ENCODE measurements at places on chromosomes 13 and 19.

GRCh38 chr13:95023405-95023804 is 277.8 kb downstream of the ABCC4 start:
- DNase-seq, result no peak

DNA sequence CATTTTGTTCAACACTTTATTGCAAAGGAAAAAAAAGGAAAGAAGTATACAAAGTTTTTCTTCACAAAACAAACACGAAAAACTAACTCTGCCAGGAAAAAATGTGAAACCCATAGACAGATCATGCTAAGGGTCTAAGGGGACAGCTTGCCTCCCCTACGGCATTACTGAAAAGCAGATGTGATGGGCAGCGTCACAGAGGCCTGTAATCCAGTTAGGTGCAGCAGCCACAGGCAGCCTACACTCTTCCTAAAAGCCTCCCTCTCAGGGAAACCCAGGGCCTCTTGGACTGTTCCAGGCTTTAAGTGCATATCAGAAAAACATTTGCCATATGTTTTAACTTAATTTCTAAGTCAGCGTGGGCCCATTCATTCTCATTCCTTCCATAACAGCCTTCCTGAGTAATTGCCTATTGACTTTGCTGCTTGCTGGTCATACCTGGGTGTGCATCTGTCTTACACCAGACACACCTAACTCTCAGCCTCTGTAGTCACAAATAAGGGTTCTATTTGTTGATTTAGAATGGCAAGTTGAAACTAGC is 135.7 kb upstream of the SERP2 start:
- DNase-seq, result no peak

DNA sequence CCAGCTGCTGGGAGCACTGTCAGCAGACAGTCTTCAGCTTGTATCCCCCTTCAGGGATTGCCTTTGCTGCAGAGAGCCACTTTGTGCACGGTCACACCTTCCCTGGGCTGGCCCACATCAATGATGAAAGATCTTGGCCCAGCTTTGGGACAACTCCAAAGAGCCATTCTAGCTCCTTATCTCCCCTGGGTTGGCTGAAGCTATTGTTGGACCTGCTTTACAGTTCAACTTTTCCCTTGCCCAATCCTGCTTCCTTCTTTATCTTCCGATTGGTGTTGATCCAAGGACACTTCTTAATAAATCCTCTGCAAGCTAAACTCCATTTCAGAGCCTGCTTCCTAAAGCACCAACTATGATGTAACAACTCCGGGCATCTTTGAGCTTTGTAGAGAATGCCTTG is 466.4 kb downstream of the KLF12 start:
- no peak for DNase-seq

DNA sequence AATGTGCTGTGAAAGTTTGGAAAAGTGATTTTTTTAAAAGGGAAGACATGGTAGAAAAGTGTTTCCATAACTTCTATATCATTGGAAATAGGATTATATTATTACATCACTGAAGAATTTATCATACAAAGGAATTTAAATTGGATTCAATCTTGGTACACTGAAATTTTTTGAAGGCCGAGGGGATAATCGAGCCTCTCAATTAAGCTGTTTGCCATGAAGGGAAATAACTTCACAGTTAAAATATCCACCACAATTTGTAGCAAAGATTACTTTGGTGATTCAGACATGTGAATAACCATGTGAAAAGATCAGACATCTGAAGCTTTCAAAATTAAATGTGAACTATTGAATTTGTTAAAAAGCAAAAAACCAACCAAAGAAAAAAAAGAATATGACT is 215.3 kb downstream of the KLF5 start:
- DNase-seq, result no peak

- no peak for DNase-seq
Measured at GRCh38 chr19:41919948-41920712, 8.1 kb downstream of the ERFL start.

DNA sequence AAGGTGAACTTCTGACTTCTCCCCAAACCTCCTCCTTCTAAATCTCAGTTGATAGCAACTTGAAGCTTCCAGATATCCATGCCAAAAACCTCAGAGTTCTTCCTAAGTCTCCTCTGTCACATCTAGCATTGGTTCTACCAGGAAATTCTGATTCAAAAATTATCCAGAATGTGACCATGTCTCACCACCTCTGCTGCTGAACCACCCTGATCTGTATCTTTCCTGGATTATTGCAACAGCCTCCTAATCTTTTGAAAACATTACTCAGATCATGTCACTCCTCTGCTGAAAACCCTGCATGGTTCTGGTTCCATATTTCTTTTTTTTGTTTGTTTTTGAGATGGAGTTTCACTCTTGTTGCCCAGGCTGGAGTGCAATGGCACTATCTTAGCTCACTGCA is 78.7 kb upstream of the TNFSF11 start:
- no peak for DNase-seq

DNA sequence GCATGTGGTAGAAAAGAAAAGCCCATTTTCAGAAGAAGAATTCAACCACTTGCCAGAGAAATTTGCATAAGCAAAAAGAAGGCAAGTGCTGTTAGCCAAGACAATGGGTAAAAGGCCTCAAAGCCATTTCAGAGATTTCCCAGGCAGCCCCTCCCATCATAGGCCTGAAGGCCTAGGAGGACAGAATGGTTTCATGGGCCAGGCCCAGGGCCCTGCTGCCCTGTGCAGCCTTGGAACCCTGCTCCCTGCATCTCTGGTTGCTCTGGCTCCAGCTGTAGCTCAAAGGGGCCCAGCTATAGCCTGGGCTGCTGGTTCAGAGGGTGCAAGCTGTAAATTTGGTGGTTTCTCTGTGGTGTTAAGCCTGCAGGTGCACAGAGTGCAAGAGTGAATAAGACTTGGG is 212.8 kb downstream of the EFNB2 start:
- no peak for DNase-seq

DNA sequence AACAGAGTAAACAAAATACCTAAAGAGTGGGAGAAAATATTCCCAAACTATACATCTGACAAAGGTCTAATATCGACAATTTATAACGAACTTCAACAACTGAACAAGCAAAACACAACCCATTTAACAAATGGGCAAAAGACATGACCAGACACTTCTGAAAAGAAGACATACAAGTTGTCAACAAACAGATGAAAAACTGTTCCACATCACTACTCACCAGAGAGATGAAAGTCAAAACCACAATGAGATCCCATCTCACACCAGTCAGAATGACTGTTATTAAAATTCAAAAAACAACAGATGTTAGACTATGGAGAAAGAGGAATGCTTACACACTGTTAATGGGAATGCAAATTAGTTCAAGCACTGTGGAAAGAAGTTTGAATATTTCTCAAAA is 233.8 kb upstream of the EDNRB start:
- DNase-seq, result no peak

- no peak for DNase-seq
Measured at GRCh38 chr19:5472286-5472685, 17.1 kb downstream of the ZNRF4 start.

DNA sequence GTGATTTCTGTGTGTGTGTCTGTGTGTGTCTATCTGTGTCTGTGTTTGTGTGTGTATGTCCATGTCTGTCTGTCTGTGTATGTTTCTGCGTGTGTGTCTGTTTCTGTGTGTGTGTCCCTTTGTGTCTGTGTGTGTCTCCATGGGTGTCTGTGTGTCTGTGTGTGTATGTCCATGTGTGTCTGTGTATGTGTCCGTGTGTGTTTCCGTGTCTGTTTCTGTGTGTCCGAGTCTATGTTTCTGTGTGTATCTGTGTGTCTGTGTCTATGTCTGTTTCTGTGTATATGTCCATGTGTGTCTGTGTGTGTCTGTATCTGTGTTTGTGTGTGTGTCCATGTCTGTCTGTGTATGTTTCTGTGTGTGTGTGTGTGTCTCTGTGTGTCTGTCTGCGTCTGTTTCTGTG is 276.3 kb upstream of the SOX1 start:
- no peak for DNase-seq

DNA sequence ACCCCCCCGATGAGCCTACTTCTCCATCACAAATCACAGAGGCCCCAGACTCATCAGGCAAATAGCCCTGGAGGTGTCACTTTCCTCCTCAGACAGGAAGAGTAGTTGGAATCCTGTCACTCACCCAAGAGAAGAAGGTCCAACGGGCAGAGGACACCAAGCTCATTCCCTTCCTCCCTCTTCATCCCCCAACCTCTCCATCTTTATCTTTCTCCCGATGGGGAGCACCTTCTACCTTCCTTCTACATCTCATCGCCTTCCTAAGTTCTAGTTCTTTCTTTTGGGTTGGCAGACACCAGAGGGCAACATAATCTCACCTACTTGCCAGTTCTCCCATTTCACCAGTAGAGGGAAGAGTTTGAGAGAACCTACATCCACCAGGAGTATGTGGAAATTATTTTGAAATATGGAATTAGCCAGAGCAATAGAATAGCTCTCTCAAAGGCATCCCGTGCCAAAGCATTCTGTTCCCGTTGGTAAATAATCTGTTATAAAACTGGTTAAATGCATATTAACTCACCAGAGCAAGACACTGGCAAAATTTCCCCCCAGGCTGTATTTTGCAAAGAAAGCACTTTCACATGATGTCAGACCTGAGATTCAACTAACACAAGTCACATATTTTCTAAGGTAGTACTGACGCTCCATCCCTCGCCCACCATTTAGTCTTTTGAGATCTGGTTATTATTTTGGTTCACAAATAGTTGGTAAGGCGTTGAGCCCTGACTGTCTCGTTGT is 55.0 kb downstream of the ZIC5 start:
- no peak for DNase-seq

- DNase-seq, result no peak
Measured at GRCh38 chr13:24265453-24265852, 43.9 kb upstream of the C1QTNF9 start.
